ENCODE measurements at places on chromosomes 7 and 10.

DNA sequence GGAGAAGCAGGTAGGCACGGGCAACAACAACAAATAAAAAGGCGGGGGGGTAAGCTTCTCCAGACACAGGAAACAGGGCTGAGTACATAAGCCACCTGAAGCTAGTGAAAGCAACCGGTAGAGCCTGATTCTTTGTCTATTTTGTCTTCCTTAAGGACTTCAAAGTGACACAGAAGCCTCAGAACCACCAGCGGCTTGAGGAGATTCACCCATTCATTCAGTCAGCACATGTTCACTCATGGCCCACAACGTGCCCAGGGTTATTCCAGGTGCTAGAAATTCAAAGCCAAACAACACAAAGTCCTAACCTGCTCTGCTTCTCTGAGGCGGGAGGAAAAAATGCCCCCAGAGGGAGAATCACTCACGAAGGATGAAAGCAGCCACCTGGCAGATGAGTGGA lies 69.3 kb upstream of the C7orf33 start:
- no peak for DNase-seq

DNA sequence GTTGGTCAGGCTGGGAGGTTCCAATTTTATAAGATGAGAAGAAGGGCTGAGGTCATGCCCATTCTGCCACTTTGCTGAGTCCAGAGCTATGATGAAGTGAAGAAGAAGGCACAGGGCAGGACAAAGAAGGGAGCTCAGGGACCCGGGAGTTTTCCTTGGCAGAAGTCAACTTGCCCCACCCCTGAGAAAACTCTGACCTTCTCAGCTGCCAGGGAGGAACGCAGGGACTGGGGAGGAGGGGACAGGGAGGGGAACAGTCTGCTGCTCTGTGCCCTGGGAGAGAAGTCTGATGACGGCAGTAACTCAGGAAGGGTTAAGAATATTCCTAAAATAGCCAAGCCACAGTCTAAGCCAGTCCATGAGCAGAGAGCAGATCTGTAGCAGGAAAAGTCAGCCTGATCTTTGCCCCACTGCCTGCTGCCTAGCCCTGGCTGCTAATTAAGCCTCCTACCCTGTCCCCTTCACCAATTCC lies 11.7 kb downstream of the ADIRF start:
- no peak for DNase-seq

DNA sequence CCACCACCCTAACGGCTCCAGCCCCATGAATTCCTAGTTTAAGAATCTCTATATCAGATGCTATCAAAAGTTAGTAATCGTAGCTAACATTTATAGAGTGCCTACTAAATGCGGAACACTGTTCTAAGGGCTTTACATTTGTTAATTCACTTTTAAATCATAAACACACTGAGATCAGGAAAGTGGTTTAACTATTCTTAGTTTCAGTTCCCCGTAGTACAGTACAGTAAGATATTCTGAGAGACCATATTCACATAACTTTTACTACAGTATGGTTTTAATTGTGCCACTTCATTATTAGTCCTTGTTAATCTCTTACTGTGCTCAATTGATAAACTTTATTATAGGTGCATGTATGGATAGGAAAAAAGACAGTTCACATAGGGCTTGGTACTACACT lies 22.5 kb downstream of the SYPL1 start:
- DNase-seq: no peak

DNA sequence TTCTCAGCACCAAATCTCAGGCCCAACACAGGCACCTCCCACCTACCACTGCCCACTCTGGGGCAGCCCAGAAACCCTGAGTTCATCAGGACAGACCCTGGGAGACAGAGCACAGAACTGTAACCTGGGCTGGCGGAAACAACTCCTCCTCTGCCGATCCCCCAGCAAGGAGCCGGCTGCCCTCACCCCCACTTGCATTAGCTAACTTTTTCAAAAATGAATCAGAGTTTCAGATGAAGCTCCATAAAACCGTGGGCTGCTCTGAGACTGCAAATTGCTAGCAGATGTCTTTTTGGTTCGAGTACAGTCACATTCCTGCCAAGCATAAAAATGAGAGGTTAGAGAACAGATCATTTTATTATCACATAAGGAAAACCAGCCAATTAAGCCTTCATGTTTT lies 93.4 kb upstream of the PARD3 start:
- no peak for DNase-seq

- DNase-seq: no peak
These were observed 519.1 kb upstream of the AUTS2 start for GRCh38 chr7:69078997-69079769.

- no peak for DNase-seq
These were observed 349.7 kb upstream of the COBL start for GRCh38 chr7:51666266-51666665.

DNA sequence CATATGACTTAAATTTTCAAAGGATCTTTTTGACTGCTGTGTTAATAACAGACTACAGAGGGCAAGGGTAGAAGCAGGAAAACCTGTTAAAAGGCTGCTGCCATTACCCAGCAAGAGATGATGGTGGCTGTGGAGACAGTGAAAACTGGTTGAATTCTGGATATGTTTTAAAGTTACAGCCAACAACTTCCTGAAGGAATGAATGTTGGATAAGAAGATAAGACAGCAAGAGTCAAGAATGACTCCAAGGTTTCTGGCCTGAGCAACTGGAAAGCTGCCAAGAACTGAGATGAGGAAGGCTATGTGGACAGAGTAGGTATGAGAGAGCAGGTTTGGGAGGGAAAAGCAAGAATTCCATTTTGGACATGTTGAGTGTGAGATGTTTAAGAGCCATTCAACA lies 19.1 kb downstream of the CNOT4 start:
- DNase-seq: no peak

- DNase-seq: no peak
These were observed 14.6 kb downstream of the SFRP4 start for GRCh38 chr7:37901890-37902524.

DNA sequence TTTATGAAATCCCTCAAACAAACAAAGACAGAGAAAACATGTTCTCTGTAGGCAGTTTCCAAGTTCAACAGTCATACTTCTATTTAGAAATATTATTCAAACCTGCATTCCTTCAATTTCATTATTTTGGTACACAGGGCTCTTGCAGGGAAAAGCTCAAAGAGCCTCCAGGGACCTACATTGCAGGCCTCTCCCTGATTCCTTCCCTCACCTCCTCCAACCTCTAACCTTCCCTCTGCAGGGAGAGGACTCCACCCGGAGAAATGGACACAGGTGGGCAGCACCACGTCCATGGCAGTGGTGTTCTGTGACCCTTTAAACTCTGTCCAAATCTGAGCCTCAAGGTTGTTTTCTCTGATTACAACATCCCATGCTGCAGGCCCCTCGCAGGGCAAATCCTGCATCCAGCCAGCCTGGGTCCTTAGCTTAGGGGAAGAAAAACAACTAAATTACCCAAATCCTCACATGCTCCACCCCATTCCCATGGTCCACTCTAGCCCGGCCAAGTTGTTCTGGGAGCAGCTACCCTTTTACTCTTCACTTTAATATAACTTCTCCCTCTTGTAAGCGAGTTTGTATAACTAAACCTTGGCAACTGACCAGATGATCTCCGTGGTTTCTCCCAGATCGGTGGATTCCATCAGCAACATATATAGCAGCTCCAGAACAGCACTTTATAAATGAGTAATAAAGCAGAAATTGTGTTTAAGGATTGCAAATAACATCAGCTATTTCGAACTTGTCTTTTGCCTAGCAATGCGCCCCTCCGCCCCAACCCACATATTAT lies 129.8 kb downstream of the CUBN start:
- DNase-seq: no peak

DNA sequence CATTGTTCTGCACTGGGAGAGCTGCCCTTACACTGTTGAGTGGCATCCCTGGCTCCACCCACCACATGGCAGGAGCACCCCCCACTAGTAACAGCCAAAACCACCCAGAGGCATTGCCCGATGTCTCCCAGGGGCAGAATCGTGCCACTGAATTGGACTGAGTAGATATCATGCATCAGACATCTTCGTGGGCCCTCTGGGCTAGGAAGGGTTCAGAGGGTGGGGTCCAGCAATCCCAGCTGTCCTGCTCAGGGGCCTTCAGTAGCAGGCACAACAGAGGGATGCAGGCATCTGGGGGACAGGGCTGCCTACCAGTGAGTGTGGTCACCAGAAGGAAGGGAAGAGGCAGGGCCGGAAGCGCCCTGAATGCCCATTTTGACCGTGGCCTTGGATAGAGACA lies 119.7 kb upstream of the PPP2R2D start:
- DNase-seq: no peak

DNA sequence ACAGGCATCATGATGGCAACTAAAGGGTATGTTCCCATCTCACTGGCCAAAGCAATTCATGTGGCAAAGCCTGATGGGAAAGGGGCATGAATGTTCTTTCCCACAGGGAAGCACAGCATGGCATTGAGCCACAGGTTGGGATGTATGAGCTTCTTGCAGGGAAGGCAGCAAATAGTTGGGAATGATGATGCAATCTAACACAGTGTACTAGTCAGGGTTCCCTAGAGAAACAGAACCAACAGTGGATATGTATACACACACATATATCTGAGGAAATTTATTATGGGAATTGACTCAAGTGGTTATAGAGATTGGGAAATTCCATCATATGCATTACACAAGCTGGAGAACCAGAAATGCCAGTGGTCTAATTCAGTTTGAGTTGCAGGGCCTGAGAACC lies 253.6 kb upstream of the NPVF start:
- no peak for DNase-seq

GRCh38 chr10:30014511-30014910 lies 44.9 kb downstream of the JCAD start:
- no peak for DNase-seq

DNA sequence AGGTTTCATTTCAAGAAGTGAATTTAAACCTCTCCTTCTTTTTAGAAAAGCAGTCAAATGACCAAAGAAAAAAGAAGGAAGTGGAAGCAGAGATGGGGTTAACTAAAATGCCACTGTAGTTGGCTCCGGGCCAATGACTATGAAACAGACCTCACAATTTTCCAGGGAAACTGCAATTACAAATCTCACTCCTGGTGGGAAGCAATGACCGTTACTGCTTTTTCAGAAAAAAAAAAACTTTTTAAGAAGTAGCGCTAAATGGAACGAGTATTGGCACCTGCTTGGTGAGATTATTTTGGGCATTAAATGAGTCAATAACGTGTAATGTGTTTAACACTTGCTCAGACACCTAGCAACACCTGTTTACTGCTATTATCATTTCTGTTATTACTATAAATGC lies 1.2 kb downstream of the SFRP4 start:
- no peak for DNase-seq

GRCh38 chr10:46296641-46297141 lies 9.9 kb downstream of the ANTXRL start:
- no peak for DNase-seq

DNA sequence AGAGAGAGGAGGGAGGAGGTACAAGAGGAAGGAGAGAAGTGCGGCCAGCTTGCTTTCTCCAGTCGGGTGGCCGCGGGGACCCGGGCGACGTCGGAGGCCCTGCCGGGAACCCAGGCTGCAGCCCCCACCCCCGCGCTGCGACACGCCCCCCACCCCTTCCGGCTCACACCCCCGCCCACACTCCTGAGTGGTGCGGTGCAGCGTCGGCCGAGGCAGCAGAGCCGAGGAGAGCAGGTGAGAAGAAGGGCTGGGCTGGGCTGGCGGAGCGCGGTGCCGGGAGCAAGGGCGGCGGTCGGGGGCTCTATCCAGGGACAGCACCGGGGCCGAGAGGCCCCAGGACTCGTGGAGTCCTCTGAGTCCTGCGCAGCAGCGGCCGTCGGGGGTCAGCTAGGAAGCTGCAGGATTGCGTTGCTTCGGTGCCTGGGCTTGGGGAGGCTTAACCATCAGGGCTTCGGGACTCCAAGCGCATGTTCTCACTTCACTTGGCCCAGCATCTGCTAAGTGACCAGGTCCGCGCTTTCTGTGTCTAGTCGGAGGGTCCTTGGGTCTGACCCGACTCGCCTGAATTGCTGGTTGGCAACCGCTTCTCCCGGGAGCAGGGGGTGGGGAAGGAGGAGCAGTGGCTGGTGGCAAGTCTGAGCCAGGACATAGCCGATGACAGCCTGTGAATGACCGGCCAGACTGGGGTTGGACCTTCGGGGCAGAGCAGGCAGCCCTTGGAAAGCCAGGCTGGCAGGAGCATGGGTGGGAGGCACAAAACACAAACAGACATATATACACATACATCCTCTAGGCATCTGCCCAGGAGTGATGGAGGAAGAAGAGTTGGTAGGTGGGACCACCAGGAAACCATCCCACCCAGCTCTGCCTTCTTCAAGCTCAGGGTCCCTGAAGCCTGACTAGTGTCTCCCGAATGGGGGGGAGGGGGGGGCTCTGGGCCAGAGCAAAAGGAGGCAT lies 683 bp downstream of the CHAT start:
- DNase-seq: no peak

- no peak for DNase-seq
These were observed 2.1 kb downstream of the FRAT1 start for GRCh38 chr10:97321032-97321803.

DNA sequence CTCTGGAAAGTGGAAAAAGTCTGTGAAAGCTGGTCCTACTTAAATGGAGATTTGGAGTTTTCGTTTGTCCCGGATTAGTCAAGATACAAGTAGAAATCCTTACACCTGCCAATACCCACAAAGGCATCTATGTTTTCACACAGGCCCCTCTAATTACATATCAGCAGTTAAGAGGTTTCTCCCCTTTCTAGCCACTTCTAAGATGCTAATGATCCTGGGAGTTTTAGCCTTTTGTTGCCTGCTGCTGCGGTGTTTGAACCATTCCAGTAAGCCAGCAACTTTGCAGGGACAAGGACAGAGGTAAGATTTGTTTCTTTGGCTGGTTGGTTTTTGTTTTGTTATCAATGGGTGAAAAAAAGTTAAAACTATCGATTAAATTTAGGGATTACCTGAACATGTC lies 5.8 kb upstream of the C1QL3 start:
- DNase-seq: no peak

- no peak for DNase-seq
These were observed 263.5 kb downstream of the SEMA3D start for GRCh38 chr7:84923348-84923747.

GRCh38 chr10:3902809-3903410 lies 117.9 kb upstream of the KLF6 start:
- no peak for DNase-seq

GRCh38 chr7:36034020-36034419 lies 119.0 kb upstream of the EEPD1 start:
- no peak for DNase-seq

GRCh38 chr7:27639851-27640250 lies 22.8 kb downstream of the HIBADH start:
- no peak for DNase-seq

DNA sequence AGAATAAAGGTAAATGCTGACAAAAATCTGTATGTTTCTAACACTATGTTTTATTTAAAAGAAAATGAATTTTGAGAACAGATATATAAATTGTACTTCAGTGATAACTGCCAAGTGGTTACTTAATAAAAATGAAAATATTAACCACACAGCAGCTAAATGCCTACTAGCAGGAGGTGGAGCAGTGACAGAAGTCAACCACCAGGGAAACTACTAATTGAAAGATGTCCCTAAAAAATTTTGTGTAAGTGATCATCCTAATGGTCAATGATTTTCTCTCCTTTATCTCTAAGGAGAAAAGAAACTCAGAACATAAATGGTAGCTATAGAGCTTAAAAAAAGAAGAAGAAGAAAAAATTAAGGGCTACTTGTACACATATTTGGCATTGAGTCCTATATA lies 22.9 kb downstream of the WNT16 start:
- no peak for DNase-seq

GRCh38 chr7:121038717-121039509 lies 50.4 kb downstream of the CPED1 start:
- no peak for DNase-seq

GRCh38 chr7:52017802-52018679 lies 701.4 kb upstream of the COBL start:
- no peak for DNase-seq
